Fibroblast of skin of right biceps (primary cell): ENCODE measurements at places on chromosomes 12 and 14.

DNA sequence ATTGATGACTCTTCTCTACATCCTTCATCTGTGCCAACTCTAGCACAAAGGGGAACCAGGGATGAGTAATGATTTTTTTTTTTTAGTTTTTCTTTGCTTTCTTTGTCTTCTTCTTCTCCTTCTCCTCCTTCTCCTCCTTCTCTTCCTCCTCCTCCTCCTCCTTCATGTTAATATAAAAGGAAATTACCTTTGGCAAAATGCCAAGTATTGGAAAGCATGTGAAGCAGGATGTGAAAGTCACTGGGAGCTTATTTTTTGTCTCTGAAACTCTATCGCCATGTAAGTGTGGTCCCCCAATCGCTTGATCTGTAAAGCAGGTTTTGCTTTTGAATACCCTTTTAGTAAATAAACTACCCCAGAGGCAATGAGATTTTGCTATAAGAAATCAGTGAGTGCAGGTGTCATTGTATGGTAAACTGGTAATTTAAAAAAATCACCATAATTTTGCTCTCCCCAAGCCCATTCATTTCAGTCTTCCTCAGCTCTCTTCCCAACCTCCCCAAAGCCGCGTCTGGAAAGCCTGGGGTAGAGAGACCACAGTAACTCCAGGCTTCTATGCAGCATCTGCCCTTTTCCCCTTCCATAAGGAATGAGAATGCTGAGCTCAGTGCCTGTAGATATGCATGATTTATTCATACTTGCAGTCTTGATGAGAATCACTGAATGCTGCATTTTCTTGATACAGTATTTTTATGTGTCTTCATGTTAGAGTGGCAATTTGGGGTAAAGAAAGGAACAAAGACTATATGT, 388.7 kb downstream of the TMEM117 start:
- DNase-seq = no peak

DNA sequence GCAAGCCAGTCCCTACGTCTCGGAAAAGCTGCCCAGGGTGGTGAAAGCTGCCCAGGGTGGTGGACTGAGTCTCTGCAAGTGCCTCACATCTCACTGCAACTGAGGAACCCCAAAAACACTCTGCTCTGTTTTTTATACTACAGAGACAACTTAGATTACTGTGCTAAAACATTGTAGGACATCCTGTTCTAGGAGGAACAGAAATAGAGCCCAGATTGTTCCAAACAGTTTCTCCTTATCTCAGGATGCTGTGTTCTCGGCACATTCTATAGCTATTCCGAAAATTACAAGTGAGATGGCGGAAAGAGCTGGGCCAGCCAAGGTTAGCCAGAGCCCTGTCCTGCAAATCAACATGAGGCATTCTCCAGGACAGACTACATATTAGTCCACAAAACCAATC, 138.7 kb downstream of the LRIG3 start:
- DNase-seq = no peak

DNA sequence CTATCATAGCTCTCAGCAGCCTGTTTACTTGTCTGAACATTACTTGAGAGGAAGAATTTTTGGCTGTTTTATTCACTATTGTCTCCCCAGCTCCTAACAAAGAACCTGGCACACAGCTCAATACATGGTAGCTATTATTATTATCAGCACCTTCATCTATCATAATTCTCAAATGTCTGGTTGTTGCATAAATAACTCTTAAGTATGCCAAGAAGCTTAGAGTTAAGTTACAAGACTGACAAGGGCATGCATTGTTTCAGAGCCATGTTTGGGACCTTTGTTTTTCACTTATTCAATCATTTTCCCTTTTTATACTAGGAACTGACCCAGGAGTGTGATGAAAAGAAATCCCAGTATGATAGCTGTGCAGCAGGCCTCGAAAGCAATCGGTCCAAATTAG, 77.5 kb upstream of the ATP2A2 start:
- DNase-seq = no peak

GRCh38 chr12:112096070-112096469, 12.5 kb downstream of the NAA25 start:
- no peak for DNase-seq

DNA sequence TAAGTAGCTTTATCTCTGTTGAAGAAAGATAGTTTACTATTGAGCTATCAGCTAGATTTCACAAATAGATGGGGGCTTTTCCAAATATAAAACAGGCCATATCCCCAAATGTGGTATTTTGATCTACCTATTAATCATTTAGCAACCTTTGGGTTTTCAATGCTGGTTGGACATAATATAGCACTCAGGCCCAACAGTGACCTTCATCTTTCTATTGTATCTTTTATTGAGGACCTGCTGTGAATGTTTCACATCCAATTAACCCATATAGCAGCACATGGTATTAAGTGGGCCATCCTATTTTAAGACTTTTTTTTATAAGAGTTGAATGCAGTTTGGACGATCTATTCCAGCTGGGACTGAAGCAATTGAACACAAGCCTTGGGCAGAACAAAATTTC, 10.0 kb upstream of the NR1H4 start:
- no peak for DNase-seq

DNA sequence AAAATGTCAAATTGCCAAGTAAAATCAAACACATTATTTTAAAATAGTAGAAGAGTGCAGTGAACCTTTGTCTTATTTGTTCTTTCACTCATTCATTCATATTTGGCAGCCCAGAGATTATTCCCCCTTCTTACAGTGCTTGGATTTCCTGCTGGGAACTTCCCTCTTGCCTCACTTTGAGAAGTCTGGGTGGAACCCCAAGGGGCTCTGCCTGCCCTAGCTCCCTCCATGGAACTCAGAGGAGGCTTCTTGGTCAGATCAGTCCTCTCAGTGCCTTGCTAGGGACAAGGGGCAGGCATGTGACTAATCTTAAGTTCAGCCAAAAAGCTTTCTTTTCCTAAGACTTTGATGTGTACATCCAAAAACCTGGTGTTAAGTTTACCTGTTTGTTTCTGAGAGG, 84.7 kb upstream of the OVCH1 start:
- no peak for DNase-seq

GRCh38 chr12:92899386-92900001, 29.6 kb downstream of the EEA1 start:
- peak; percentile 99 for DNase-seq

DNA sequence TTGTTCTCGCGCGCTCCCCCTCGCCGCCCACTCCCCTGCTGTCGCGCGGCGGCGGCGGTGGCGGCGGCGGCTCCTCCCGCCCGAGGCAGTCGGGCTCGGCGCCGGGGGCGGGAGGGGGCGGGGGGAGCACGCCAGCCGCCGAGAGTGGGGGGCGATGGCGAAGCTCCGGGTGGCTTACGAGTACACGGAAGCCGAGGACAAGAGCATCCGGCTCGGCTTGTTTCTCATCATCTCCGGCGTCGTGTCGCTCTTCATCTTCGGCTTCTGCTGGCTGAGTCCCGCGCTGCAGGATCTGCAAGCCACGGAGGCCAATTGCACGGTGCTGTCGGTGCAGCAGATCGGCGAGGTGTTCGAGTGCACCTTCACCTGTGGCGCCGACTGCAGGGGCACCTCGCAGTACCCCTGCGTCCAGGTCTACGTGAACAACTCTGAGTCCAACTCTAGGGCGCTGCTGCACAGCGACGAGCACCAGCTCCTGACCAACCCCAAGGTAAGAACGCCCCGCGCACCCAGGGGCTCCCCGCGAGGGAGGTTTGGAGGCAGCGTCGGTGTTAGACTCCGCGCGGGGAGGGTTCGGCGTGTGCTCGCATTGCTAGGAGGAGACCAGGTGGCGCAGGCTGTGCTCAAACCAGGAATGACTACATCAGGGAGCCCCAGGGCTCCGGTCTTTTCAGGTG, 629 bp downstream of the KCNMB4 start:
- DNase-seq = peak; percentile 38

DNA sequence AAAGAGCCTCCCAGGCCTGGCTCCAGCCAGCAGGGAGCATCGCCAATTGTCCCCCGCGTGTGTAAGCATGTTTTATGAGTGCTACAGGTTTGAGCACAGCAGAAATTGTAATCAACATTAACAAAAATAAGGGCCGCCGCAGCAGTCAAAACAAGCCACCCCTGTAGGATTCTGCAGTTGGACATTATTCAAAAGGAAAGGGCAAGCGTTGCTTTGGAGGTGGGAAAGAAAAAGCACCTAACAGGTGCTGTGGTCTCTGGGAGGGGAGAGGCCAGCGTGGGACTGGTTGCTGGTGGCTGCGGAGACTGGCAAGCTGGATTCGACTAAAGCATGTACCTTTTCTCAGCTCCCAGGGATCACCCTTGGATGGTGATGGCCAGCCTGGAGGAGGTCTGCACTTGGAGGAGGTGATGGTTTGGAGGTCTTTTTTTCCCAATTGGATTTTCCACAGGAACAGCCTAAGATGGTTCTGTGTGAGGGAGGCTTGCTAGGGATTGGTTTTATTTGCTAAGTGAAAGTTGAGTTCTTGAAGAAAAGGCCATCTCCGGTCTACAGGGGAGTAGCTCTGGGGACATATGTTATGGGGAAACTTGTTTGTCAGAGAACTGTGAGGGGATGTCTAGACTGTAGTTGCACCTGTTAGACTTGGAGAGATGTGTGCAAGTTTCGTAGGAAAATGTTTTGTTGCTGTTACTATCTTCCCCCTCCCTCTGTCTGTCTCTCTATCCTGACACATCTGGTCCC, 2.0 kb downstream of the DYRK2 start:
- DNase-seq = no peak

- DNase-seq = no peak
Measured at GRCh38 chr12:112998987-112999767, 20.9 kb downstream of the OAS2 start.

DNA sequence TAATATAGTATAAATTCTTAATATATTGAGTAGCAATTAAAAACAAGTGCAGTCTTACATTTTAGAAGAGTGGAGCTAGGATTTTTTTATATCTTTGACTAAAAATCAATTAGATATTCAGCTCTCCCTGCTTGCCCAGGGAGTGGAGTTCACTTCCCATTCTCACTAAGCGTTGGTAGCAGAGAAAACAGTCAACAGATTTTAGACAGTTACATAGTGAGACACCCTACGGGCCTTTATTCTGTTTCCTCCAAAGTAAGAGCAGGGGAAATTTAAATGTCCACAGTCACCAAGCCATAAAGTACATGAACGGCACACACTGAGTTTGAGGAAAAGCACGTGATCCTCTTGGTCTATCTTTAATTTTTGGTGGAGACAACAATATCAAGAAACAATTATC, 131.6 kb upstream of the PLEKHG7 start:
- DNase-seq = no peak

DNA sequence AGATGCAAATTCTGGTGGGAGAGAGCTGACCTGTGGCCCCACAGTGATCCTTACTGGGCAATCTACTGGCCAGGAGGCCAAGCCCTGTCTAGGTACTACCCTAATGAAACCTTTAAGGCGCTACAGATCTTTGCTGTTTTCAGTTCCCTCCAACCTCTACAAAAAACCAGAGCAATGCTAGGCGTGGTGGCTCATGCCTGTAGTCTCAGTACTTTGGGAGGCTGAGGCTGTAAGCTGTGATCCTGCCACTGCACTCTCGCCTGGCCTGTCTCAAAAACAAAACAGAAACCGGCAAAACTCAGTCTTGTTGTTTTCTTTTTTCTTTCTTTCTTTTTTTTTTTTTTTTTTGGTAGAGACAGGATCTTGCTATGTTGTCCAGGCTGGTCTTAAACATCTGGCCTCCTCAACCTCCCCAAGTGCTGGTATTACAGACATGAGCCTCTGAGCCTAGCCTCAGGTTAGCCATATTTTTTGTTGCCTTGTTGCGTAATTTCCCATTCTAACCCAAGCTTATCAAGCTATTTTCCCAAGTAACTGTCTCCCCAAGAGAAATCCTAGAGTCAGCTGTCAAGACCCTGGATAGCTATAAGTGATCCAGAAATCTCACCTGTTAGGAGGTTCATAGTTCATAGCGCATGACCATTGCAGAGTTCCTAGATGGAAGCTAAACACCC, 2.8 kb downstream of the ETFBKMT start:
- DNase-seq = no peak

GRCh38 chr14:103347091-103347815, 13.2 kb downstream of the EIF5 start:
- no peak for DNase-seq

- DNase-seq = no peak
Measured at GRCh38 chr14:65032319-65032718, 45.6 kb downstream of the FNTB start.

DNA sequence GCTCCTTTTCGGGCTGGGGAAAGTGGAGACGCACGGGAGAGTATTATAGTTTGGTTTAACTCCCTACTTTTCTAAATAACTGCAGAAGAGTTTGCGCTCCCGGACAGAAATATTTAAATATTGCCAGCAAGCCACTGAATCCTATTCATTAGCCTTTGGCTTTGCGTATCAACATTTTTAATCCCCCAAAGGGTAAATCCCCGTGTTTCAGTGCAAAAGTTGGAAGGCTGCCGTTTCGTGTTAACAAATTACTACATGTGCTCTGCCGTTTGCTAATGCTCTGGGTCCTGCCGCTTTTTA, 372 bp upstream of the DPF3 start:
- DNase-seq = no peak

DNA sequence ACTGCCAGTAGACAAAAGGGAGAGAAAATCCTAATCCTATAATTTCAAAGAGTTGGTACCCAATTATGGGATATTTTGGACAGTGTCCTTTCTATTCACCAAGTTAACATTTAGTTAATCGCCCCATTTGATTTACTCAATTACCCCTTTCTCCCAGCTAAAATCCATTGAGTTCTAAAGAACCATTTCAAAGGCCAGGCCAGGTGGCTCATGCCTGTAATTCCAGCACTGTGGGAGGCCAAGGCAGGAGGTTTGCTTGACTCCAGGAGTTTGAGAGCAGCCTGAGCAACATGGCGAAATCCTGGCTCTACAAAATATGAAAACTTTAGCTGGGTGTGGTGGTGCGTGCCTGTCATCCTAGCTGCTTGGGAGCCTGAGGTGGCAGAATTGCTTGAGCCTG, 5.5 kb upstream of the GPR19 start:
- DNase-seq = no peak

DNA sequence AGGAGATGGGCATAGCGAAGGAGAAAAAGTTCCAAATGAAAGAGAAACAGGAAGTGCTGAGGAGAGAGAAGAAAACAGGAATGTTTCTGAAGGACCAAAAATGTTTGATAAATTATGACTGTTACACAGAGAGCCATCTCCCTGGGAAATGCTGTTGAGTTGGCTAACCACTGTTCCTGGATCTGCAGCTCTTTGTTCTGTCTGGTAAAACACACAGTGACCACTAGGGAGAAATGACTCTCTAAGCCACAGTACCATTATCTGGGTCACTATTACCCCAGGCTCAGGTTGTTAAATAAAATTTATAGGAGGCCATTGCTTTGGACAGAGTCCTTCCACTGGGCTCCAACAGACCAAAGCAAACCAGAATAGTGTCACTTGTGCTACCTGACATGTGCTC, 219.3 kb downstream of the CRADD start:
- DNase-seq = peak; percentile 34

GRCh38 chr14:81737938-81738337, 204.3 kb upstream of the SEL1L start:
- no peak for DNase-seq

GRCh38 chr12:122944605-122945592, 21.4 kb downstream of the ABCB9 start:
- no peak for DNase-seq
